AG04450 (cell line): ENCODE measurements at places on chromosomes 3 and 15. TPM values are rescaled to one million over a fixed set of nuclear protein-coding genes. Genes with fewer than 3 reads are reported as not detected.

Gene LYZL4
- not detected in 2 replicates for polyA plus RNA-seq

Gene IVD
- 49.3 and 49.4 TPM in 2 replicates for polyA plus RNA-seq

Gene PLA2G4F
- not detected in 2 replicates for polyA plus RNA-seq

Gene CCR2
- not detected in 2 replicates for polyA plus RNA-seq

Gene MME
- polyA plus RNA-seq = 51.6 and 61.7 TPM in 2 replicates
